ENCODE measurements at places on chromosomes 5 and 9.
A peak's percentile ranks its signal among the peaks of the same experiment; 100 is the strongest.

- no peak for DNase-seq
Observed at GRCh38 chr9:134607971-134608370, 33.6 kb upstream of the COL5A1 start.

DNA sequence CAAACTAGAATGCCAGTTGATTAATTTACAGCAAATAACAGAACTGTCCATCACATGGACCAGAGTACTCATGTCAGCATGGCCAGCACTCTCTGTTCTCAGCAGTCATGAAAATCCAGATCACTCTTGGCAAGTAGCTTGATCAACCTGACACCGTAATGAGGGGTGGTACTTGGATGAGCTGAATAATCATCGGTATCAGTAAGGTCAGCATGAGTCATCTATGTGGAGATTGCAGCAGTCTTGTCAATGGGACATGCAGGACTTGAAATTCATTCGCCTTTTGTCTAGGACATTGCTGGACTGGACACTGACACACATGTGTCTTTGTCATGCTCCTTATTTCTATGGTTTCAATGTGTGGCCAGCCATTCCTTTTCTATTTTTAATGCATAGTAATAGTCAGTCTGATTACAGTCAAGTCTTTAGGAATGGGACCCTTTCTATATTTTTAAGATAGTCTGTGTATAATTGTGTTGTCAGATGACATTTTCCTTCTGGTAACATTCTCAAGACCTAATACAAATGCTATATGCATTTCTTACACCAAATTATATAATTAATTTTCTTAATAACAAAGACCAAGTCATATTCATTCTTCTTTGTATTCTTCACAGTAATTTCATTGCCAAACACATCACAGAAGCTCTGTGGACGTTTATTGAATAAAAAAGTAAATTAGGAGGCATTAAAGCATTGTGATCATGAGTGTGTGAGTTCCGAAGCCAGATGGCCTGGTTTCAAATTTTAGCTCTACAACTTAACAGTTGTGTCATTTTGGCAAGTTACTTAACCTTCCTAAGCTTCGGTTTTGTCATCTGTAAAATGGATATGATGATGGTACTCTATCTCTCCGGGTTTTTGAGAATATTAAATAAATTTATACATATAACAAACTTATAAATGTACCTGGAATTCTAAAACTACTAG, 57.4 kb downstream of the ADAMTSL1 start:
- no peak for DNase-seq

GRCh38 chr5:855771-856530, 5.2 kb upstream of the ZDHHC11 start:
- DNase-seq: no peak

DNA sequence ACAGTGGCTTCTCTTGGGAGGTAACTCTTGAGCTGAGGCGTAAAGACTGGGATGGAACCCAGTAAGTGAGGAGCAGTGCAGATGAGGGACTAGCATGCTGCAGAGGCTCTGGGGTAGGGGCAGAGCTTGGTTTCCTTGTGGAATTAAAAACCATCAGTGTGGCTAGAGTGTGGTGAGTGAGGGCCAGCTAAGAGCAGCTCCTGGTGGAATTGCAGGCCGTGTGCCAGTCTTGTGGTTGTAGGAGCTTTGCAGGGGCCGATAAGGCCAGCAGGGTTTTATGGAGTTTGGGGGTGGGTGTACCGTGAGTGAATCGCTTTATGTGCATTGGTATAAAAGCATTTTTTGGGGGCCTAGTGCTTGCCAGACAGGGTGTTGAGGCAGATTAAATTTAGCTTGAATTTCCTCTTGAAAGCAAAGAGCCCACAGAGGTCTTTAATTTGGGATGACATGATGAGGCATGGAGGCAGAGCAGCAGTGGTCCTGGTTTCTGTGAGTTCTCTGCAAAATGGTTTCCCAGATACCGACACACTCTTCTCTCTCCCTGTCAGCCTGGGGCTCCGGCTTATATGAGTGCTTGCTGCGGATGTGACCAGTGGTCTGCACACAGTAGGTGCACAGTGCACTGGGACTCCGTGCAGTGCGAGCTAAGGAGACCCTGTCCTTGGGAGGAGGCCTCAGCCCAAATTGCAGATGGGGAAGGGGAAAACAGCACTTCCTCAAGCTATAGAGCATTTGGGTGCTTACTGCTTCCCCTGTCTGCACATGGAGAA, 176.4 kb upstream of the PITX1 start:
- DNase-seq: no peak

GRCh38 chr9:89635816-89636215, 31.0 kb downstream of the GADD45G start:
- no peak for DNase-seq

DNA sequence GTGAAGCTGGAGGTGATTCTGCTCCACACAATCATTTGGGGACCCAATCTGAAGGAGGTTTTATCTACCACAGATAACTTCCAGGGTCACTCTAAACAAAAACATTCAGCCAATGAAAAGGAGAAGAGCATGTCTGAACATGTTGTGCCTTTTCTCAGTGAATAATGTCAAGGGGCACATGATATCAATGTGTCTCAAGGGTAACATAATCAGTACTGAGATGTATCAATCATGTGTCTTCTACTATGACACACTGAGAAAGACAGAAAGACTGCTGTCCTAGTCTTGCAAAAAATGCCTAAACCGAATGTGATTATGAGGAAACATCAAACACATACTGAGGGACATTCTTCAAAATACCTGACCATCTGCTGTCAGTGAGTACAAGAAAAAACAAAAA, 25.4 kb upstream of the RASA1 start:
- no peak for DNase-seq

DNA sequence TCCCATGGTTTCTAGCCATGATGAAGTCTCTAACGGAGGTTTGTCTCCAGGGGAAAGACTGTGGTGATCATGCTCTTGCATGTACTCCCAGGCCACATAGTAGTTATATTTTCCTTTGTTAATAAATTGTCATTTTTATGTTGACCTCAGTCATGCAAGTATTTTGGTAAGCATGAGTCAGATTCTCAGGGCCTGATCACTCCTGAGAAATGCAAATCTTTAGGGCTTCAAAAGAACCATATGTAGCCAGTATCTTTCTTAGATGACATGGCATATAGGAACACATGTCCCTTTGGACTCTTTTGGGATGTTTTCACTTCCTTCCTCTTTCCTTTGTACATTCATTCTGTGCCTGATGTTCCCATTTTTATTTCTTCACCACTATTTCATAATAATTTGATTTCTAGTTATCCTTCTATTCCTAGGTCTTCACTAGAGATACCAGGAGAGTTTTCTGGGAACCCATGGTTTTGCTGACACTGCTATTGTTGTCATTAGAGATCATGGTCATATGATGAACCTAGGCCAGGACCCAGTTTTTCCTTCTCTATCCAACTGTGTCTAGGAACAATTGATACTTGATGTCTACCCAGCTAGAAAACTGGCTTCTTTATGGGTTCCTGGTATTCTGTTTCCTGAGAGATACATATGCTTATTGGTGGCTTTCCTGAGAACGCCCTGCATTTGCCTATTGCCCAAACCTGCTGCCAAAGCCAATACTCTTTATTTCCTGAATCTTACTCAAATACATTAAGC, 248.1 kb upstream of the NREP start:
- peak; percentile 41 for DNase-seq

DNA sequence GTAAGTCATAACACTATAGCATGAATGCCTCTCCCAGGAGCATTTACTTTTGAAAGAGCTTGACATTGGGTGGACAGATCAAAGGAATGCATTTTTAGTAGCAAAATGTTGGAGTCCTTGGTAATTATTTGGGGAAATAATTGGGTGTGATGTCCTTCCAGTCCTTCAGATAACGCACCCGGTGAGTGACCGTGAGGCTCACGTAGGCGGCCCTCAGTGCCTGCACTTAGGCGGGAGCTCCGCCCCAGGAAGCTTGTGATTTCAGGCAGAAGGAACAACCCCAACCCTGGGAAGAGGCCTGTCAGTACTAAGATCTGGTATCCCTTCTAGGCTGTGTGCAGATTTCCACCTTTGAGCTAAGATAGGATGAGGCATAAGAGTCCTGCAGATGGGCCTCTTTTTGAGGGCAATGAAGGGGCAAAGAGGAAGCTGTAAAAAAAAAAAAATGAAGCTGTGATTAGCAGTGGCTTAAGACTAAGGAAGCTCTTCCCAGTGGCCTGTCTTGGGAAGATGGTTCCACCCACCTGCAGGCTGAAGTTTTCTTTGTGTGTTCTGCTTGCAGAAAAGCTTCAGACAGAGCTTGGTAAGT, 14.9 kb downstream of the BTNL9 start:
- DNase-seq: no peak

- no peak for DNase-seq
Observed at GRCh38 chr9:123637945-123638634, 282.1 kb downstream of the CRB2 start.

DNA sequence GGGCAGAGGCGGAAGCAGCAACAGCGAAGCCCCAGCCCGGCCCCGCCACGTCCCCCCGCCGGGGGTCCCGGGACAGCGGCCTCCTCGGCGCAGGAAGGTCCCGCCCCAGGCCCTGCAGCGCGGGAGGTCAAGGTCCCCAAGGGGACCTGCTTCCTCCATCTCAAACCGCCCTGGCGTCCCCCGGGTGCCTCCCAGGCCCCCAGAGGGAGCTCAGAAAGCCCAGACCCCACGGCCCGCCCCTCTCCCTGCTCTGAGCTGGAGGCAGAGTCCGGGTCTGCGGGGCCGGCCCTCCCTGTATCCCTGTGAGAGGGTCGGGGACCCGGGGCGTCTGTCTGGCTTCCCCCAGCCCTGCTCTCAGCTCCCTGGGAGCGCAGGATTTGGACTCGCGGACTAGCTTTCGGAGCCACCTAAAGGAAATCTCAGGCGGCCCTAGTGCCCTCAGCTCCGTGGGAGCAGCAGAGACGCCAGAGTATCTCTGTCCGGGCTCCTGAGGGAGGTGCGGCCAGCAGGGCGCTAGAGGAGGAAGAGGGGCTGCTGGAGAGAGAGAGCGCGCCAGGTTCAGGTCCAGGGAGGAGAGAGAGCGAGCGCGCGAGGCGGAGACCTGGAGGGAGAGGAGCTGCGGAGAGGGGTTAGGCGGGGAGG, 30.7 kb downstream of the EXOC3 start:
- peak; percentile 65 for DNase-seq

DNA sequence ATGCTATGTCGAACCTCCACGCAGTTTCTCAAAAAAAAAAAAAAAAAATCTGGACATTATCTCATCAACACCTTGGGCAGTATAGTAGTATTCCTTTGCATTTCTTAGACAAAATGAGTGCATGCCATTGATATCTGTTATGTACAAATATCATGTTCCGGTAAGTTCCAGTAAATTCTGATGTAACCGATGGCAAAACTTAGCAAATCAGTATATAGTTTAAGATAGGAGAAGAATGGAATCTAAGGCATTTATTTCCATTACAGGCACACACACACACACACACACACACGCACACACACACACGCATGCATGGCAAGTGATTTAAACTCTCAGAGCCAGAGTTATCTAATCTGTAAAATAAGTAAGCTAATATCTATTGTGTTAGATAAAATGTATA, 356.5 kb upstream of the TUSC1 start:
- no peak for DNase-seq

Data from GM13977 (cell line).